ENCODE measurements at places on chromosomes 11 and 22.

DNA sequence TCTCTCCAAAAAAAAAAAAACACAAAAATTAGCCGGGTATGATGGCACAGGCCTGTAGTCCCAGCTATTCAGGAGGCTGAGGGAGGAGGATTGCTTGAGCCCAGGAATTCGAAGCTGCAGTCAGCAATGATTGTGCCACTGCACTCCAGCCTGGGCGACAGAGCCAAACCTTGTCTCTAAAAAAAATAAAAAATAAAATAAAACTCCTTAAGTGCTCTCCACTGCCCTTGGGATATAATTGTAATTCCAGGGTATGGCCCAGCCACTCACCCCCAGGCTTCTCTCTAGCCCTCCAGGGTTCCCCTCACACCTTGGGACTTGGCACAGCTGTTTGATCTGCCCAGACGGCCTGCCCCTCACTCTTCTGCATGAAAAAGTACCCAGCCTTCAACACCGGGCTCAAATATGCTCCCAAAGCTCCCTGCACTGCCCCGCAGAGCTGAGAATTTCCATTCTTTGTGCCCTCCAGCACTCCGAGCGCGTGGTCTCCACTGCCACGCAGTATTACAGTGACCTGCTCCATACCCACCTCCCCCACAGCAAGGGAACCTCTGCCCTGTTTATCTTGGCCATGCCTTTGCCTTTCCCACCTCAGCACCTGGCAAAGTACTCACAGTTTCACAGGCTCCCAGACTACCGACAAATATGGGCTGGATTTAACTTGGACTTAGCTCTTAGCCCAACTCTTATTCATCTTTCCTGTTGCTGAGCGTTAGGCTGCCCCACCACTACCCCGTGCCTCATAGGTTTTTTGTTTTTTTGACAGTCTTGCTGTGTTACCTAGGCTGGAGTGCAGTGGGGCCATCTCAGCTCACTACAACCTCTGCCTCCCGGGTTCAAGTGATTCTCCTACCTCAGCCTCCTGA lies 7.6 kb upstream of the FTH1 start:
- peak; percentile 42 for DNase-seq

DNA sequence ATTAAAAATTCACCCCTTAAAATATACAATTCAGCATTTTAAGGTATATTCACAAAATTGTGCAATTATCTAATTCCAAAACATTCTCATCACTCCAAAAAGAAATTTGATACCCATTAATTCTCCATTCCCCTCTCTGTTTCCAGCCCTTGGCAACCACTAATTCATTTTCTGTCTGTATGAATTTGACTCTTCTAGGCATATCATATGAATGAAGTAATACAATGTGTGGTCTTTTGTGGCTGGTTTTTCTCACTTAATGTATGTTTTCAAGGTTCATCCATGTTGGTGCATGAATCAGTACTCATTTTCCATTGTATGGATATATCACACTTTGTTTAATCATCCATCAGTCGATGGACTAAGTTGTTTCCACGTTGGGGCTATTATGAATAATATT lies 29.0 kb upstream of the ACCSL start:
- DNase-seq = no peak

DNA sequence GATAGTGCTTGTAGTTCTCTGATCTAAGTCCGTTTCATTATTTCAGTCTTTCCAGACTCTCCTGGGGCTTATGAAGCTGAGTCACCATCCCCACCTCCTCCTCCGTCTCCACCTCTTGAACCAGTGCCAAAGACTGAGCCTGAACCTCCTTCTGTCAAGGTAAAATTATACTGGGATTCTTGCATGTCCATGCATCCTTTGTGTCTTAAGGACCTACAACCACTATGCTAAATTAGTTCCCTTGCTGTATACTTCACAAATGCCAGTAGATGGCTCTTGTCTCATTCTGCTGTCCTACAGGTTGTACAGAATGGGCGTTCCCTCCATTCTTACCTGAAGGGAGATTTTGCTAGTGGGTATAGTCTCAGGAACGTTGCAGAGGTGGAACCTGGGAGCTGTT lies 42.2 kb downstream of the POLD3 start:
- no peak for DNase-seq

- DNase-seq = no peak
Measured at GRCh38 chr11:122751292-122752070, 86.8 kb upstream of the CRTAM start.
